ENCODE measurements at places on chromosomes 16 and 17.

DNA sequence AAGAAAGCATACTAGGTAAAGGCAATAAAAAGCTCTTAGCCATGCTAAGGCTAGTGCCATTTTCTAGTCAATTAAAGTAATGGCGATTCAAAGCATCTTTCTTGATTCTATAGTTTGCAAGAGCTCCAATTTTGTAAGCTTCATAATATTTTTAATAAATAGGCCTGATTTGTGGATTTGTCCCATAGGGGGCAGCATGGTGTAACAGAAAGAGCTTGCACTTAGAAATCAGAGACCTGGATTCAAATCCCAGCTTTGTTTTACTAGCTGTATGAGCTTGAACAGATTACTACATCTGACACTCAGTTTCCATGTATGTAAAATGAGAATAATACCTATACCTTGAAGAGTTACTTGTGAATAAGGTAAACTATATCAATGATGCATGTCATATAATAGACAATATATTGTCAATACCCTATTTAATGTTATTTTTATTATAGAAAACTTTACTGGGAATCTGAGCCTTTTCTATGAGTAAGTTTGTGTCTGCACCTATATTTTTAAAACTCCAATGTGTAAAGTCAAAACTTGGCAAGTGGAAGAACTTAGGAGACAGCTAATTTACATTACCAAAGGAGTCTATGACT is 93.6 kb upstream of the NOG start:
- DNase-seq, result peak; percentile 73

DNA sequence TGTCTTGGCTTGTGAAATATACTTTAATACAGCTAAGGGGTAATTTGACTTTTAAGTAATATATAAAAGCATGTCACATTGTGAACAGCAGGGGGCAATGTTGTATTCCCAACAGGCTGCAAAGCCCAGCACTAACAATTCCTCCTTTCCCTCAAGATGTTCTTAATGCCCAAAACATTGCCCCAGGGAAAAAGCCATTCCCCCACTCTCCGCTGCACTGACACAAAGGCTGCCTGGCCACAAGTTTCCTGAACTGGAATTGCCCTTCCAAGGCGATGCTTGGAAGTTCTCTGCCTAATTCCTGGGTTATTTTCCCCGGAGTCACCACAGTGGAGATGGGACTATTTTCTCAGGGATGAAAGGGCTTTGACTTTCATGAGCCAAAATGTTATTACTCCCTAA is 27.2 kb downstream of the CLEC16A start:
- DNase-seq, result peak; percentile 91

- no peak for DNase-seq
Observed at GRCh38 chr17:57513569-57513968, 231.5 kb downstream of the CCDC182 start.

GRCh38 chr17:42748202-42748907 is 3.5 kb upstream of the EZH1 start:
- DNase-seq, result no peak

GRCh38 chr16:65908568-65908967 is 457.9 kb upstream of the CDH5 start:
- peak; percentile 56 for DNase-seq

GRCh38 chr16:89031715-89032659 is 55.0 kb upstream of the CBFA2T3 start:
- no peak for DNase-seq

DNA sequence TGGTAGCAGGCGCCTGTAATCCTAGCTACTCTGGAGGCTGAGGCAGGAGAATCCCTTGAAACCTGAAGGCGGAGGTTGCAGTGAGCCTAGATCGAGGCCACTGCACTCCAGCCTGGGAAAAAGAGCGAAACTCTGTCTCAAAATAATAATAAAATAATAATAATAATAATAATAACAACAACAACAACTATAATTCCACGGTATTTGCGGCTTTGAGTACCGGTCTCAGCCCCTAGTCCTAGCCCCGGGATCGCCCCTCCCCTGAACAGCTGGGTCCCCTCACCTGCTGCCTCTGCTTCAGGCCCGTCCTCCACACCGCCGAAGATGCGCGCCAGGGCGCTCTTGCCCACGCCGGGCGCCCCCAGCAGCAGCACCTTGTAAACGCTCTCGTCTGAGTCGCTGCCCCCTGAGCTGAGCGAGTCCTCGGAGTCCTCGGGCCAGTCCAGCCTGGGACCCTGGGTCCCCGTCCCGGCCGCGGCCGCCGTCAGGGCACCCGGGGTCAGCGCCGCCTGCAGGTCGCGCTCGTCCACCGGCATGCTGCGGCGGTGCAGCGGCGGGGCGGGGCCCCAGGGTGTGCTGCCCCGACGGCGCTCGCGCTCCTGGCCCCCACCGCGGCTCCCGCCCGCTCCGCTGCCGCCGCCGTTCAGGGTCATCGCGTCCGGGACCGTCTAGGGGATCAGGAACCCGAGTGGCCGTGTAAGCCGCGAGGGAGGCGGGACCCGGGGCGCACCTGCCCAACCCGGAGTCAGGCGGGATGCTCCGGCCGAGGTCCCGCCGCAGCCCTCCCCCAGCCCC is 611 bp downstream of the RRAD start:
- peak; percentile 79 for DNase-seq

DNA sequence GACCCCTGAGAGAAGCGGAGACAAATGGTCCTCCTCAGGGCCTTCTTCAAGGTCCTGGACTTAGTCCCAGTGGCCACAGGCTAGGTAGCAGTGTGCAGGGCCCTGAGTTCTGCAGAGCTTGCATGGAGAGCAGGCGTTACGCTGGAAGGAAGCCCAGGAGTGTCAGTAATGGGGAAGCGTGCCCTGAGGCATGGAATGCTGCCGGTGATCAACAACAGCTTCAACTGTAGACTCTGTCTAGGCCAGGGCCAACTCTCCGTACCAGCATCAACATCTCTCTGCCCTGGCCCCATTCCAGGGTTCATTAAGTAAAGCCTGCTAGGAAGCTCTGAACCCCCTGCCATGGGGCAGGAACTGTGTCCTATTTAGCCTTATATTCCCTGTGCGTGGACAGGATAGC is 568 bp upstream of the TNK1 start:
- peak; percentile 46 for DNase-seq

DNA sequence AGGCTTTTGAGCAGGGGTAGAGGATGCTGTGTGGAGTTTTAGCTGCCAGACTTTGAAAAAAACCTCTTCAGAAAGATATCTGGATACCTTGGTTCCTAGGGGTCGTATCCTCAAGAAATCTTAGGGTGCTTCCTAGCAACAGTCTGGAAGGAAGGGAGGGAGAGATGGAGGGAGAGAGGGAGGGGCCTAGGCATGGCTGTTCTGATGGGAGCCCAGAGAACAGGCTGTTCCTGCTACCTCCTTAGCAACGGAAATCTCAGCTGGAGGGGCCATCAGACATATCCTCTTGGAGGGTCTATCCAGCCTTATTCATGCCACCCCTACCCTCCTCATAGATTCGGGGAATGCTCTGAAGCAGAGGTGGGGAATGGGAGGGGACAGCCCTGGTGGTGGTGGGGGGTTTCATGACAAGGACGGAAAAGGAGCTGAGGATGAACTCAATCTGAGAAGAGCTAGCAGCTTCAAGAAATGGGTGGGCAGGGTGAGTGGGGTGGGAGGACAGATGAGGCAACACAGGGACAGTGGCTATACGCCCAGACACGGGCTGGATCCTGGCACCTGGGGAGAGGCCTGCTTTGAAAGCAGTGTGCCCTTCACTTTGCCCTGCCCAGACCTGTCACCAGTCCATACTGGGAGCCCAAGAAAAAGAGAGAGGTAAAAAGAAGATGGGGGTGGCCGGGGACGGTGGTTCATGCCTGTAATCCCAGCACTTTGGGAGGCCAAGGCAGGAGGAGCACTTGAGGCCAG is 2.9 kb upstream of the THRA start:
- no peak for DNase-seq

DNA sequence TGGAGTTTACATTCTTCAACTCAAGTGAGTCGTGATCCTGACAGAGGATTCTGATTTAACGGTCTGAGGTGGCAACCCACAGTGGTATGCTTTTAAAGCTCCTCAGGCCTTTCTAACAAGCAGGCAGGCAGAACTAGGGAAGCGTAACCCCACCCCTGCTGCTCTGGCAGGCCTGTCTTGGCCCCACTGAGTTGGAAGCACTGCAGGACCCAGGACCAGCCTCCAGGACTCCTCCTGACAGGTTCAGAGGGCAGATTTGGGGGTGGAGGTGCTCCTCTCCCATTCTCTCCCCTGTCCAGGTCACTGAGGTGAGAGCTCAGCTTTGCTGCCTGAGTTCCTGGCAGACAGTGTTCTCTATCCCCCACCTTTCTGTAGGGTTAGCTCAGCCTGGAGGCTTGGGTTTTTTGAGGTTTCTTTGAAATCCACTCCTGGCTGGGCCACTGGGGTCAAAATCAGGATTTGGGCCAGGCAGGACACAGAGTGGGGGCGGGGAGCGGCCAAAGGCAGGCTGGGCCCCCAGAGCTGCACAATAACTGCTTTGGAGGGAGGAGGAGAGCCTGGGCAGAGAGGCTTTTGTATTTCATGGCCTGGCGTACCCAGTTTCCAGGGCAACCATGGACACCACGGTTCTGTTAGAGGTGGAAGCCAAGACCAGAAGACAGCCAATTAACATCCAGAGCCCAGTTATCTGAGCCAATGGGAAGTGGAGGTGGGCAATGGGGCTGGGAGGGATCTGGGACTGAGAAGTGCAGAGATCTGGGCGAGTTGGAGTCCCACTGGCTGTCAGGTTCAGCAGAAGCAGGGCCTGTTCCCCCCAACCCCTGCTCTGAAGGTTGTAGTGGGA is 9.5 kb downstream of the MRPL27 start:
- peak; percentile 97 for DNase-seq

DNA sequence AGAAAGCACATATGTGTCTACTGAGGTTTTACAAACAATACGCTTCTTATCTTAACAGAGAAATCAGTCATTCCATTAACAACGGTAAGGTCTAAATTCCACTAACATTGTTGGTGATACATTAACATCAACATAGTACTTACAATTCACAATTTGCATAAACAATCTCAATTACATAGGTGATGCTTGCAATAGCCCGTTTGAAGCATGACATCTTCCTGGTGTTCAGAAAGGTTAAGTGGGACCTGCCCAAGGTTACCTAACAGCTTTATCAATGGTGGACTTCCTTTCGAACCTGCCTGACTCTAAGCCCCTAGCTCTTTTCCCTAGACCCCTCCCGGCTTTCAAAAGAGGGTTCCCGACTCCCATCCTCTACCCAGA is 699 bp downstream of the FAM222B start:
- DNase-seq, result no peak

DNA sequence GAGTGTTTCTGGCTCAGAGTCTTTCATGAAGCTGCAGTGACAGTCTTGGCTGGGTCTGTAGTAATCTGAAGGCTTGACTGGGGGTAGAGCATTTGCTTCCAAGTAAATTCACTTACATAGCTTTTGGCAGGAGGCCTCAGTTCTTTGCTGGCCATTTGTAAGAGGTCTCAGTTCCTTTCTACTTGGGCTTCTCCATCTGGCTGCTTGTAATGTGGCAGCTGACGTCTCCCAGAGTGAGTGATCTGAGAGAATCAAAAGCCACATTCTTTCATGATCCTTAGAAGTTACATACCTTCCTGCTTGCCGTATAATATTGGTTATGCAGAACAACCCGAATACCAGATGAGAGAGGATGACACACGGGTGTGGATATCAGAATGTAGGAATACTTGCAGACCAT is 39.8 kb downstream of the NF1 start:
- DNase-seq, result no peak

DNA sequence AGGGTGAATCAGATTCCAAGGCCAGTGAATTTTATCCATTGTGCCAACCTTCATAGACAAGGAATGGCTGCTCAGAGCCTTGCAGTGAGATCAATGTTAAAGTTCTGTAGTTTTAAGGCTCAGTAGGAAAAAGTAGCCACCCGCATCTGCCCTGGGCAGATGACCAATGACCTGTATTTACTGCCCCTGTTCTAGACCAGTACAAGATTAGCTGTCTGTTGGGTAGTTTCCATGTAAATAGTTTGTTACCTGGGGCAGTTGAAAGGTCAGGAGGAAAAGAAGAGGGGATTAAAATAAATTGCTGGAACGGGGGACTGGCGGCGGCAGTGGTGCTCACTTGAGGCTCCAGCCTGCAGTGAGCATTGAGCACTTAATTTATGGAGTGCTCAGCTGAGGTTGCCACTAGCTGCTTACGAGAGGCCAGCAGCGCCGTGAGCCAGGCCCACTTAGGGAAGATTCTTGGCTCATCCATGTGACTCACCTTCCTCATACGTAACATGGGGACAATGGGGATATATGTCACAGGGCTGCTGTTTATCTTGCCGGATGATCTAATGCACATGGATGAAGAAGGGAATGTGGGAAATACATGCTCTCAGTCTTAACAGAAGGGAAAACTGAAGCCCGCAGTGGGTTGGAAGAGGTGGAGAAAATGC is 10.7 kb upstream of the NOS2 start:
- no peak for DNase-seq

DNA sequence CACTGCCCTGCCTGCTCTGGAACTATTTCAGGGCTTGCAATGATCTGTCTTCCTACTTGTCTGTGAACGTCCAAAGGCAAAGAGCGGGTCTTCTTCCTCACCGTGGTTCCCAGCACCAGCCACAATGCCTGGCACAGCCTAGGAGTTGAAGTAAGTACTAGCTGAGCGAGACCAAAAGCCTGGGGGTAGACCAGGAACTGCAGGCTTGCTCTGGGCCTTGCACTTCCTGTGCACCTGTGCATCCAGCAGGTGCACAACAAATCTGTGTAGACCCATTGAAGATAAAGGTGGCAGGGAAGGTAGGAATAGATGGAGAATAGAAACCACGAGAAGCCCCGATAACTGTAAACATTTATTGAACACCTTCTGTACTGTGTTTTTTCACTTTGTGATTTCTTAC is 4.6 kb downstream of the FAM171A2 start:
- DNase-seq, result no peak

- peak; percentile 69 for DNase-seq
Observed at GRCh38 chr17:38730526-38731379, 612 bp downstream of the CISD3 start.

DNA sequence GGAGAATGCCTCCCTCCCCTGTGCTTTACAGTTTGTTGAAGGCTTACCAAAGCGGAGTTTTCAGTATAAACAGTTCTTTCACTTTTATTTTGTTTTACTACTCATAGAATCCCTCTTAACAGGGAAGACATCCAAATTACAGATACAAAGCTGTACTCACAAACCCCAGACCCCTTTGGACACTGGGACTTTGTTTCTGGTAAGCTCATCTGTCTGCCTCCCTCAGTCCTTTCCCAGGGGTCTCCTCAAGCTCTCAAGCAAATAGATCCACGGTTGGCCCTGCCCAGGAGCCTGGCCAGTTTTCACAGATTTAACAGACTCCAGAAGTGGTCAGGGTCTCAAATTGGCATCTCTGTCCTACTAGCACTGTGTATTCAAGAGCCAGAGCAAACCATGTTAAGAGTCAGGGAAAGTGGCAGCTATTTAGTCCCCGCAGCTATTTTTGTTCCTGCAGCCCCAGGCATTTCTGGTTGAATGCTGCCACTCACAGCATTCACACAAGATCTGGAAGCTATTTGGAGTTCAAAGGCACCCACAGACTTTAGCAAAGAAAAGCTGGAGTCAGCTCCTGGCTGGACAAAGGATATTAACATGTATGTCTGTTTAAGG is 54.2 kb downstream of the TMEM100 start:
- DNase-seq, result no peak

Data from GM23338 (cell line).